Stimulated activated CD4-positive, alpha-beta T cell treated with anti-CD3 and anti-CD28 coated beads, Interleukin-2, amount 100 ng/mL, for 4 hours (primary cell): ENCODE measurements at places on chromosomes 6 and 20.
A peak's percentile ranks its signal among the peaks of the same experiment; 100 is the strongest.

GRCh38 chr6:119161438-119161837 lies 83.0 kb upstream of the FAM184A start:
- DNase-seq, result no peak

DNA sequence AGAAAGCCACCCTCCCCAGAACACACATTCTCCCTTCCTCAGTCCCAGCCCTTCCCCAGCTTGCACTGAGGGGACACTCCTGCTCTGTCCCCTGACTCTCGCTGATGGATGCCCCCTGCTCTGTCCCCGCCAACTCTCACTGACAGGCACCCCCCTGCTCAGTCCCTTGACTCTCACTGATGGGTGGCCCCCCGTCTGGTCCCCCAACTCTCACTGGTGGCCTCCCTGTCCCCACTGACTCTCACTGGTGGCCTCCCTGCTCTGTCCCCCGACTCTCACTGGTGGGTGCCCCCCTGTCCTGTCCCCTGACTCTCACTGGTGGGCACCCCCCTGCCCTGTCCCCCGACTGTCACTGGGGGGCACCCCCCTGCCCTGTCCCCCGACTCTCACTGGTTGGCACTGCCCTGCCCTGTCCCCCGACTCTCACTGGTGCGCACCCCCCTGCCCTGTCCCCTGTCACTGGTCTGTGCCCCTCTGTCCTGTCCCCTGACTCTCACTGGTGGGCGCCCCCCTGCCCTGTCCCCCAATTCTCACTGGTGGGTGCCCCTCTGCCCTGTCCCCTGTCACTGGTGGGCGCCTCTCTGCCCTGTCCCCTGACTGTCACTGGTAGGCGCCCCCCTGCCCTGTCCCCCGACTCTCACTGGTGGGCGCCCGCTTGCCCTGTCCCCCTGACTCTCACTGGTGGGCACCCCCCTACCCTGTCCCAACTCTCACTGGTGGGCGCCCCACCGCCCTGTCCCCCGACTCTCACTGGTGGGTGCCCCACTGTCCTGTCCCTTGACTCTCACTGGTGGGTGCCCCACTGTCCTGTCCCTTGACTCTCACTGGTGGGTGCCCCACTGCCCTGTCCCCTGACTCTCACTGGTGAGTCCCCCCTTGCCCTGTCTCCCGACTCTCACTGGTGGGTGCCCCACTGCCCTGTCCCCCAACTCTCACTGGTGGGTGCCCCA lies 60.9 kb downstream of the GINS1 start:
- DNase-seq, result no peak

DNA sequence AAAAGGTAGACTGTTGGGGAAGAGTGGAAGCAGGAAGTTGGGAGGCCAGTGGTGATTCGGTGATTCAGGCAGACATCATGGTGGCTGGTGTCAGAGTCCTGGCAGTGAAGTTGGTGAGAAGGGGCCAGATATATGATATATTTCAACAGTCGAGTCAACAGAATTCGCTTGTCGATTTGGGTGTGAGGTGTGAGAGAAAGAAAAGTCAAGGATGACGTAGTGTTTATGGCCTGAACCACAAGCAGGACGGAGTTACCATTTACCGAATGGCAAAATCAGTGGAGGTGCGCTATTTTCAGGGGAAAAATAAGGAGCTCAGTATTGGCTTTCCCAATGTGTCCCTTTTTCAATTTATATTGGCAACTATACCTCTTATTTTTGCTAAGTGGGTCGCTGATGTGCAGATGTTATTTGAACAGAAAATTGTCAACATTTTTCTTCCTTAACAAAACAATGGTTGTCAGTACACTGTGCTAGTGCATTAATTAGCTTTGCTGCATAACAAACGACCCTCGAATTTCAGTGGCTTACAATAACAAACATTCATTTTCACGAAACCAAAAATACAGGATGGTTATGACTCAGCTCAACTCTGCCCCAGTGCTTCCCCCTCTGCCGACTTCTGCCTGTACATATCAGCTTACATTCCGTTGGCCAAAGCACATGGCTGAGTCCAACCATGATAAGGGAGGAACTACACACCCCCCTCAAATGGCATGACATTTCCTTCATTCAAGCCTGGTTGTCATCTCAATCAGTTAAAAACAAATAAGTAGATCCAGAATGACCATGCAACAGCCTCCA lies 255.0 kb upstream of the ZFP64 start:
- no peak for DNase-seq

DNA sequence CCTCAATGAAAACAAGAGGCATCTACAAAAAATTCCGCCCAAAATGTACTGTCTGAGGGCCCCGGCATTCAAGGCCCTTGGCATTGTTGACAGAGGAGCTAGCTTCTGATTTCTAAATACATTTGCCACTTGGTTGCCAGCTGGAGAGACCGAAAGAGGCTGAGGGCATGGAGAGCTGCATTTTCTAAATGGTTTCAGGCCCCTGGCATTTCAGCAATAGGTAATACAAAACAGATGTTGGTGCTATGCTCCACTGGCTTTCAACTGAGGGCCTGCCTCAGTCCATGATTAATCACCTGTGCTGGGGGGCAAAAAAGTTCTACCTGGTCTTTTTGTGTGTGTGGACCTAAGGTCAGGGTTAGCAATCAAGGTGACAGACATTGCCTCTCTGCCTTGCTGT lies 79.5 kb upstream of the ISM1 start:
- DNase-seq, result no peak

DNA sequence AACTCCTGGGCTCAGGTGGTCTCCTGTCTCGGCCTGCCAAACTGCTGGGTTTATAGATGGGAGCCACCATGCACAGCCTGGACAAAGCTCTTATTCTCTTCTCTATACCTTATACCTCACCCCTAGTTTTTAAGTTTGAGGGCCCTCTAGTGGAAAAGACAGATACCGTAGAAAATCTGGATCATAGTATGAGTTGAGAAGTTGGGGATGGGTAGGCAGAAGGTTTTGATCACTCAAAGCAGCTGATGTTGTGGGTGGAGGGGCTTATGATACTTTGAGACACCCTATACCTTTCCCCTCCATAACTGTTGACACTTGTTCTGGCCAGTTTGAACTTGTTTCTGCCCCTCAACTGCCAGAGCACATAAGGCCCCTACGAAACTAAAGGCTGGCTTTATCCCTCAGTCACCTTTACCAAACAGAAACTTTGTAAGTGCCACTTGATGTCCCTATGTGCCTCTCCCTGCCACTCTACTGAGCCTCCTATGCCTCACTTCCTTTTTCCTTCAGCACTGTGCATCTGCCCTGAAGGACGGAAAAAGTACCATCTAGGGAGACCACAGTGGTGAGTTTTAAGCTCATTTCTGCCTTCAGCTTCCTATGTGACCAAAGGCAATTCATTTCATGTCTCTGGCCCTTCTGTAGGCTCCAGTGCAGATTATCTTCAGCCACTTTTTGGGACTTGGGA lies 28.6 kb downstream of the RALY start:
- no peak for DNase-seq

GRCh38 chr6:28867086-28867409 lies 56.7 kb downstream of the TRIM27 start:
- peak; percentile 13 for DNase-seq

GRCh38 chr6:108330806-108331205 lies 36.0 kb downstream of the AFG1L start:
- no peak for DNase-seq

DNA sequence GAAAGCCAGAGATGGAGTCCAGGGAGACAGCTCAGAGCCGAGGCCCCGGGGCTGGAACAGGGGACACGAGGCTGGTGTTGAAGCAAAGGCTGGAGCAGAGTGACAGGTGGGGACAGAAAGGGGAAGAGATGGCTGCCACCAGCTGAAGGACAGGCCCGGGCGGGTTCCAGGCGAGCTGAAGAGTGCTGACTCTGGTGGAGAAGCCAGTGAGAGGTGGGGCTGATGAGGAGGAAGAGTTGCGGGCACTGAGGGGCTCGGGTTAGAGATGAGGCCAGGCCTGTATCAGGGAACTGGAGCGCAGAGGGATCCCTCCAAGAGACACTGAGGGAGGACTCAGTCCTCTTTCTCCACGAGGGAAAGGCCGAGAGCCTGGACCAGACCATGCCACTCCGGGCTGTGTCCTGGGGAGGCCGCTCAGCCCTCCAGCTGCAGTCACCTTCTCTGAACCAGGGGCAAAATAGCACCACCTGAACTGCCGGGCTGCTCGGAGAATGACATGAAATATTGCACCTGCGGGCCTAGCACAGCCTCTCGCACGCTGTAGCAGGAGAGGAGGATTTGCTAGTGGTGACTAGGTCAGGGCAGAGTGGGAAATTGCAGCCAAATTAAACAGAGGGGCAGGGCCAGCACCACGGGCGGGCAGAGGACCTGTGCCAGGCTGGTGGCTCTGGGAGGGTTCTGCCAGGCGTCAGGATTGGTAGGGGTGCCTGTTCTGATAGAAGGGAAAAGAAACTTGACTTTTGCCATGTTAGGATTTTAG lies 175.9 kb downstream of the ZDHHC14 start:
- no peak for DNase-seq

DNA sequence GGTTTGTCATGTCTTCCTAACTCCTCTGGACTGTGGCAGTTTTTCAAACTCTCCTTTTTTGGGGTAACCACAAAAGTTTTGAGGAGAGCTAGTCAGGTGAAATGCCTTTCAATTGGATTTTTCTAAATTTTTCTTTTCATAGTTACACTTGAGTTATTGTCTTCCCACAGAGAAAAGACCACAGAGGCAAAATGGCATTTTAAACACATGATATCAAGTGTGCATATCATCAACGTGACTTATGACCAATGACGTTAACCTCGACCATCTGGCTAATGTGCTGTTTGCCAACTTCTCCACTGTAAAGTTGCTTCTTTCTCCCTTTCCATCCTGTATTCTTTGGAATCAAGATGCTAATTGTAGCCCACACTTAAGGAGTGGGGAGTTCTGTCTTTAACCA lies 41.3 kb upstream of the SNAP25 start:
- DNase-seq, result no peak

DNA sequence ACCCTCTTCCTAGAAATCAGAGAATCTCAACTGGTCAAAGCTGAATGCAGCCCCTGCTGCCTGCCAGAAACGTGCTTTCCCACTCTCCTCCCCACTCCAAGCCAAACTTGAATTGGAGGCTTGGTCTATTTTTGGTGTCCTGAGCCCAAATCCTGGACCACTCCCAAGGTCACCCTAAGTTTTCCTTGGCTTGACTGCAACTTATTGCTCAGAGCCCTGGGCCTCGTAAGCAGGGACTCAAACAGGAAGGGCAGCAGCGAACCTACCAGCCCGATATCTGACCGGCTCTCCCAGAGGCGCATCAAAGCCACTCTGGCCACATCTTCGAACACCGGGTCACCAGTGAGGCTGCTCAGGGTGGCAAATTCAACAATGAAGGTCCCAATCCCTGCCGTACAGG lies 12.7 kb downstream of the EDEM2 start:
- no peak for DNase-seq

- DNase-seq, result no peak
Measured at GRCh38 chr6:1226277-1227099, 85.4 kb upstream of the FOXQ1 start.

DNA sequence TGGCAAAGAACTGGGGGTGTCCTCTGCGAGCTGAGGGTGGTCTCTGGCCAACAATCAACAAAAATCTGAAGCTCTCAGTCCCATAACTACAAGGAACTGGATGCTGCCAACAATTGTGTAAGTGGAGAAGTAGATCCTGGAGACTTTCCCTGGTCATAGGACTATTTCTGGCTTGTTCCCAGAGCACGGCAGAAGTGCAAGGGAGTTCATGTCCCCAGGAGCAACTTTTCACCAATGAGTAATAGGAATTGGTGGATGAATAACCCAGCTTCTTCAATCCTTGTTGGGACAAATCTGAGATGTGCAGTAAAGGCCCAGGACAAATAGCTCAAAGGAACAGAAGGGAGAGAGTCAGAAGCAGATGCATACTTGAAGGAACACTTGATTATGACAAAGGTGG lies 95.5 kb downstream of the QRSL1 start:
- no peak for DNase-seq

DNA sequence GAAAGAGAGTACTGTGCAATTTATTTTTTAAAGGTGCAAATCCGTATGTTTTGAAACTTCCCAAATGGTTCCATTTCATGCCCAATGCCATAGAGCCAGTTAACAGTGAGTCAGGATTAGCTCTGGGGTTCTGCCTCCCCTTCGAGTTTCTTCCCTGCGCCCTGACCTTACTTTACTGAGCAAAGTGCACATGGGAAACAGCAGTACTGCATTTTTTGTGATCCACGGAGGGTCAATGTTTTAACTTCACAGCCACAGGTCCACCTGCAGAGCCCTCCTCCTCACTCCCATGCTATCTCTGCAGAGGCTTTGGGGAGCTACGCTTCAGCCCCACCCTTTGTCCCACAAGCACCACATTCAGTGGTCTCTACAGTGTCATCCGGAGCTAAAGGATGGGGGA lies 44.0 kb upstream of the CNKSR3 start:
- DNase-seq, result no peak

DNA sequence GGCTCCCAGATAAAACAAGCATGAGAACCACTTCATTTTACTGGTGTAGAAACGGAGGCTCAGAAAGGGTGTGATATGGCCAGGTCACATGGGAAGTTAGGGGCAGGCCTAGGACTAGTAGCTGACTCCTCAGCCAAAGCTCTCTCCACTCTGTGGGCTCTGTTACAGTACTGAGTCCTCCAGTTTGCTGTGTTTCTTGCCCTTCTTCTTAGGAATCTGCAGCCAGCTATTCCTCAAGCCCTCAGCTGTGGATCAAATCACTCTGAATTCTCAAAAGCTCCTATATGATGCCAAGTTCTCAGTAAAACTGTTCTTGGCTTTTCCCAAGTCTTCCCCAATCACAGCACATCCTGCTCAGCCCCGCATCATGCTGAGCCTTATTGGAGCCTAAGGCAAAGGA lies 42.5 kb upstream of the ADGRF1 start:
- no peak for DNase-seq

DNA sequence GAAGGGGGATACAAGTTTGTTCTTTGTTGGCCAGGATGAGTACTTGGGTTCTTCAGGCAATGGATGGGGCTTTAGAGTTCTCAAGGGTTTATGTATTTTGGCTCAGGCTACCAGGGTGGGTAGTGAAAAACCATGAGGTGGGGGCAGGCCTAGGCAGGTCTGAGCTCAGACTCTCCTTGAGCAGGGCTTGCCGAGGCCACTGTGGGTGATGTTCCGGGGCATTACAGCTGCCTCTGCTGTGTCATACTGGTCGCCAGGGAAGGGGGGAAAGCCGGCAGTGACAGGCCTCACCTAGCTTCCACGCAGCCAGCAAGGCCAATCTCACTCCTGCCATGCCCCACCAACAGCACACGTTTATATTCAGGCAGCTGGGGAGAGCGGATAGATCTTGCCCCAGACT lies 79.6 kb downstream of the BCKDHB start:
- DNase-seq, result no peak

DNA sequence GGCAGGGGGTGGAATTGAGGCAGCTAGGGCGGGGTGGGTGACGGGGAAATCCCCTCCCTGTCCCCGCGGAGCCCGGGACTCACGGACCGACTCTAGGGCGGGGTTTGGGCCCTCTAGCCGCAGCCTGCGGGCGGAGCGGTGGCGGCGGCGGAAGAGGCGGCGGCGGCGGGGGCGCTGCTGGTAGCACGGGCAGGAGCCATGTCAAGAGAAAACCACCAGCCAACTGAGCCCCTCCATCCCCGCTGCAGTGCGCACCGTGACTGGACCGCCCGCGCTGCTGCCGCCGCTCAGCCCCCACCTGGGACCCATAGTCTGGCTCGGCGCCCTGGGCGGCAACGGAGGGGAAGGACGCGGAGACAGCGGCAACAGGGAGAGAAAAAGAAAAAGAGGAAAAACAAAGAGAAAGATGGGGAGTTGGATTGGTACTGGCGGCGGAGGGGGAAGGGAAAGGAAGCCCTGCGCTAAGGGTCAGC lies 1.2 kb upstream of the C6orf62 start:
- DNase-seq, result peak; percentile 83
